Foreskin melanocyte (primary cell): ENCODE measurements at places on chromosomes 4 and X.

- DNase-seq = no peak
Observed at GRCh38 chr4:53551958-53552357, 39.3 kb downstream of the LNX1 start.

GRCh38 chrX:21373637-21374162 lies 518 bp upstream of the CNKSR2 start:
- no peak for DNase-seq

DNA sequence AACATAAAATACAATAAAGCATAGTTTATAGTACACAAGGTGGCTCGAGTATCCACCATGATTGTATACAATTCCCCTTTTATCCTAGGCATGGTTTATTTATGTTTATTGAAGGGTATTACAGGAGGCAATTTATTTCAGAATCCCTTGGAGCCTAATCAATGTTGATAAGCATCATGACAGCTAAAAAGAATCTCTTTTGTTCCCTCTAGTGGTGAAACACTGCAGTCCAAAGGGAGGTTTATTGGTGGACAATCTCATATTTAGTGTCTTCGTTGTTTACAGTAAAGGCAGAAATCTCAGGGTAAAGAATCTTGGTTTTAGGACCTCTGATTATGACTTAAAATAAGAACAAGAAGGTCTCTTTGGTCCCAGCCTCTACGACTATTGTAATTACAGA lies 1712.5 kb downstream of the C4orf33 start:
- DNase-seq = peak; percentile 4

- no peak for DNase-seq
Observed at GRCh38 chr4:38523054-38523453, 140.9 kb upstream of the KLF3 start.

GRCh38 chrX:123184866-123185276 lies 793 bp downstream of the GRIA3 start:
- DNase-seq = peak; percentile 27

DNA sequence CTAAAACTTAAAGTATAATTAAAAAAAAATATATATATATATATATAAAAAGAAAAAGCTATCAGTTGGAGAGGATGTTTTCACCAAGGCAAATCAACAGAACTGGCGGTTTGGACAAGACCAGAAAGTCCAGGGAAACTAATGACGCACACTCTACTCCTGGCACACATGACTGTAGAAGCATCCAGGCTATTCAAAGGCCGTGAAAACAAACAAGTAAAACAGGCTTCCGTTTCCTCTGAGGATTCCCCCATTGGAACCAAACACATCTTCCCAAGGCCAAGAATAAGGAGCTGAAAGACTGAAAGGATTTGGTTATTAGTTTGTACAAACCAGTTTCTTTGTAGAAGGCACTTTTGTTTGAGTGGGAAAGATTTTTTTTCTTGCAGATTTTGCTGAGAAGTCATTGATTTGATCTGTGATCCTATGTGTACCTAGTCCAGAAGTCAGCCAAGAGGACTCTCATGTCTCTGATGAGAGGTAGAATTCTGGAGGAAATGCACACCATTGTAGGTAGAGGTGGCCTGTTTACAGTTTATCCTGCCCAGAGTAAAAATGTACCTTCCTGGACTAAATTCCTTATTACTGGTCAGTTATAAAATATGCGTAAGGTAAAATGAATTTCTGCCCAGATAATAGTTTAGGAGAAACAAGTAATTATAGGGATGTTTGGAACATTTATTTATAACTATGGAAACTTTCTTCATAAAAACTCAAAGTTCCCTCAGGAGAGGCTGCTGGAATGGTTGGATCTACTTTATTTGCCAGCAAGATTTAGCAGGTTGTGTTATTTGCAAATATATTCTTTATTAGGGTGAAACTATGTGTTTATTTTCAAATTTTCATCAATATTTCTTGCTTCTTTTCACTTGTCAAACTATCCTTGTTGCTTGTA lies 66.5 kb downstream of the DMP1 start:
- no peak for DNase-seq

- DNase-seq = no peak
Observed at GRCh38 chr4:5199912-5200311, 148.6 kb downstream of the STK32B start.

DNA sequence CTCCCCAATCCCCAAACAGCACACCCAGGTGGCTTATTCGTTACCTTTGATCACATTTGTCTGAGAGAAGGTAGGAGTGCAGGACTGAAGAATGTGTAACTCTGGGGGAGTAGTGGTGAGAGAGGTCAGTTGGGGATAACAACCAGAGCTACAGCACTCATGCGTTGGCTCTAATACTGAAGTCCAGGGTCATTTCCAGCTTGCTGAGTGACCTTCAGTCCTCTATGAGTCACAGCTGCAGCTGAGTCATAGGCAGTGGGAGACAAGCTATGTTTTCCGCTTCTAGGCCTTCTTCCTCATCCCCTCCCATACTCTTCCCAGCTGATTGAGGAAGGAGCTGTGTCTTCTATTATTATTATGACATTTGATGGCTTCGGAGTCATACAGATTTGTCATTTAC lies 31.6 kb upstream of the CT47C1 start:
- peak; percentile 21 for DNase-seq

DNA sequence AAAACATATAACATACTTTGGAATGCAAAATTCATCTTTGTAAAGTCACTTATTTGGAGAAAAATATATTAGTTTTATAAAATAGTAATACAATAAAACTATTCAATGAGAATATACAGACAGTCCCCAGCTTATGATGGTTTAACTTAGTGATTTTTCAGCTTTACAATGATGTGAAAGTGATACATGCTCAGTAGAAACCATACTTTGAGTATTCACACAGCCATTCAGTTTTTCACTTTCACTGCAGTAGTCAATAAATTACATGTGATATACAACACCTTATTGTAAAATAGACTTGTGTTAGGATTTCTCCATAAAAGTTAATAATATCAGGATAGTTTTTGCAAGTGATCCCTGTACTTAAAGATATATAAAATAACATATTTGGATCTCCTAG lies 436.0 kb downstream of the CENPC start:
- no peak for DNase-seq

- DNase-seq = no peak
Observed at GRCh38 chr4:108941904-108942430, 179.1 kb upstream of the ETNPPL start.

DNA sequence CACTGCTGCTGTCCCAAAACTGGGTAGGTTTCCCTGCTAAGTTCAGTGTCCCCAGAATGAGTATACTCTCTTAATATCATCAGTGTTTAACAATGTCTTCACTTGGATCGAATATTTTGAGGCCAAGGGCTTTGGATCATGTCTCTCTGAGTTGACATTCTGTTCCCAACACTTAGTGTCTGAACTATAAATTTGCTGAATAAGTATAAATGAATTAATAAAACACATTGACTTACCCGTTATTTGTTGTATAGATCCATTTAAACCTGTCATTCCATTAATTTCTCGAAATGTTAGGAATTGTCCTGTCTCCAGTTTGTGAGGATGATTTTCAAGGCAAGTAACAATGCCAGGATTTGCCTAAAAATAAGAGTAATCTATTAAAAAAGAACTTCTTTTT lies 32.6 kb downstream of the UBA6 start:
- no peak for DNase-seq

DNA sequence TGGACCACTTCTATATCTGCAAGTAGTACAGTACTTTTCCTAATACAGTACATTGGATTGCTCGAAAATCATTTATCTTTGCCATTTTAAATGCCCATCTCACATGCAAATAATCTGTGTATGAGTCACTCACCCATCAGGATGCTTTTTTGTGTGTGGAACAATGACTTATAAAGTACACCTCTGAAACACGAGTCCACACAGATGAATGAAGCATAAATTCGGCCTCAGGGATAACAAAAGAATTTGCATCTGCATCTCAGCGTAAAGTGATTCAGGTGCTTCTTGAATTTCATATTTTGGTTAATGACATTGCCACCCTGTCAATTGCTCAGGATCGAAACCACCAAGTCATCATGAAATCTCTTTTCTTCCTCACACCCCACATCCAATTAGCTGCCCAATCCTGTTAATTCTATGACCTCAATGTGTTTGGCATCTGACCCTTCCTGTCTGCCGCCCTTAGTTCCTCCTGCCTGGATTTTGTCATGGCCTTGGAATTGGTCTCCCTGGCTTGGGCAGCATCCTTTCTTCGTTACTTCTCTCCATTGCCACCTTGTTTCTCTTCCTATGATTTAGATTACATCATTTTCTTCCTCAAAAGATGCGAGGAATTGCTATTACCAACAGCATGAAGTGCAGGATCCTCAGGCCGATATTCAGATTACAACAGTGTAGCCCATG lies 161.6 kb upstream of the MID1 start:
- no peak for DNase-seq

- no peak for DNase-seq
Observed at GRCh38 chrX:48794911-48795515, 6.9 kb upstream of the HDAC6 start.

DNA sequence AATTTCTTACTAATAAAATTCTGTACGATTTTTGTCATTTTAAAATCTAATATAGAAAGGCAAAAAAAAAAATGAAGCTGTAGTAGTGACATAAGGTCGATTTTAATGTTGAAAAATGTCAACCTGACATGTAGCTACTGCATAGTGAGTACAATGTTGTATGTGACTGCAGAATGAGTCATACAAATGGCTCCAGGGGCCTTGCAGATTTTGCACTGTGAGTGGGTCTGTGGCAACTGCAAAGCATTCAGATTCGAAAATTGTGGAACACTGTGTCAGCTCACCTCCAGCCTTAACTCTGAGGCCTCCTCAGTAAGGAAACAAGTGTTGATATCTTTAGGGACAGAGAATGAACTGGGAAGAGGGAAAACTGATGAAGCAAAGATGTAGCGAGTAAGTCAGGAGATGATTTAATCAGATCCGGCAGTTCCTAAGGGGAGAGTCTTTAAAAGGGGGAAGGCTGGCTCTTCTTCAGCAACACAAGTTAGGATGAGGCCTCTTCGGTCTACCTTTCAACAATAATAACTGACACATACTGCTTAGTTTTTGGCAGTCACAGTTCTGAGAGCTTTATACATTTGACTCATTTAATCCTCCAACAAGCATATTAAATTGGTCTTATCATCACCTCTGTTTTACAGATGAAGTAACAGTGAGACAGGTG lies 24.9 kb downstream of the TKTL2 start:
- peak; percentile 46 for DNase-seq

DNA sequence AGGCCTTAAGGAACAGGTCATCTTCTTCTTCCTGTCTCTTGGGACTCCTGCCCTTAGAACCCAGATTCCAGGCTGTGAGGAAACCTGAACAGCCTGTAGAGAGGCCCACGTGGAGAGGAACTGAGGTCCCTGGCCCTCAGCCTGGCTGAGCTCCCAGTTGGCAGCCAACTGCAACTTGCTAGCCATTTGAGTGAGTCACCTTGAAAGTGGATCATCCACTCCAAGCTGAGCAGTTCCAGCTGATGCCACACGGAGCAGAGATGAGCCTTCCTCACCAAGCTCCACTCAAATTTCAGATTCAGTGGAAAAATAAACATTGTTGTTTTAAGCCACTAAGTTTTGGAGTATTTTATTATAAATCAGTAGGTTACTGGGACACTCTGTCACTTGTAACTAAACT lies 392.5 kb downstream of the BCOR start:
- no peak for DNase-seq

GRCh38 chrX:25022499-25023325 lies 6.9 kb upstream of the ARX start:
- no peak for DNase-seq

- DNase-seq = no peak
Observed at GRCh38 chrX:11298600-11298999, 5.4 kb downstream of the AMELX start.

- DNase-seq = no peak
Observed at GRCh38 chrX:38342853-38343778, 9.3 kb upstream of the OTC start.

DNA sequence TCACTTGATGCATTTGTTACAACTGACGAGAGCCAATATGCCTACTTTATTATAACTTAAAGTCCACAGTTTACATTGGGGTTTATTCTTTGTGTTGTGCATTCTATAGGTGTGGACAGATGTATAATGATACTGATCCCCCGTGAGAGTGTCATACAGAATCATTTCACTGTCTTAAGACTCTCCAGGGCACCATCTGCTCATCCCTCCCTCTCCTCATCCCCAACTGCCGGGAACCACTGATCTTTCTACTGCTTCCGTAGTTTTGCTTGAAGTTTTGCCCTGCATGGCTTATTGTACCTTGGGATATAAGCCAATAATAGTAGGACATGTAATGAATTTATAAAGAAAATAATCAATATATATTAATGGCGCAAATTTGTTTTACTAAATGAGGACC lies 137.8 kb upstream of the MSX1 start:
- DNase-seq = no peak

GRCh38 chrX:55742649-55743048 lies 25.1 kb downstream of the RRAGB start:
- DNase-seq = no peak

DNA sequence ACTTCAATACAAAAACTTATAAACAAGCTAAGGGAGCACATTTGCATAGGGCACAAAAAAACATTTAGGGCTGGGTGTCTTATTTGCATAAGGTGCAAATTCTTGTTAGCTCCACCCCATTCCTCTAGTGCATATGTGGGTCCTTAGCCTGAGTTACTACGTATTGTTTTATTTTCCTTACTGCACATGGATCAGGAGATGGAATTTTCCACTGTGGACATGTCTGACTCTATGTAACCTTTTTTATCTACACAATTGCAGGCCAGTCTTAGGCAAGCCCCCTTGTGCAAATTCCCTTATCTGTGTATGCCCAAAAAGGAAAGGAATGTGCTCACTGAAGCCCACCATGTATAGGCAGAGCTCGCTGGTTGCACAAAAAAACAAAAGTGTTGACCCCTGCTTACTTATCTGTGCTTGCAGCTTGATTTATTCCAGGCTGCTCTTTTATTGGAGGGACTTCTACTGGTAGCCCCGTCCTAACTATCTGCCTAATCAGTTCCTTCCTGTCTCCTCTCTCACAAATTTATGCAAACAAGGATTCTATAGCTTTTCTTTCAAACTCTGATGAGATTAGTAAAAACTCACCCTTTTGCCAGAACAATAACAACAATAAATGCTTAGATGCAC lies 359.0 kb upstream of the MAGEB16 start:
- DNase-seq = no peak

- no peak for DNase-seq
Observed at GRCh38 chr4:3037957-3038461, 36.3 kb downstream of the HTT-AS start.

- no peak for DNase-seq
Observed at GRCh38 chrX:12894074-12895030, 12.1 kb upstream of the TLR8 start.

- DNase-seq = no peak
Observed at GRCh38 chr4:18242919-18243693, 221.6 kb upstream of the LCORL start.

DNA sequence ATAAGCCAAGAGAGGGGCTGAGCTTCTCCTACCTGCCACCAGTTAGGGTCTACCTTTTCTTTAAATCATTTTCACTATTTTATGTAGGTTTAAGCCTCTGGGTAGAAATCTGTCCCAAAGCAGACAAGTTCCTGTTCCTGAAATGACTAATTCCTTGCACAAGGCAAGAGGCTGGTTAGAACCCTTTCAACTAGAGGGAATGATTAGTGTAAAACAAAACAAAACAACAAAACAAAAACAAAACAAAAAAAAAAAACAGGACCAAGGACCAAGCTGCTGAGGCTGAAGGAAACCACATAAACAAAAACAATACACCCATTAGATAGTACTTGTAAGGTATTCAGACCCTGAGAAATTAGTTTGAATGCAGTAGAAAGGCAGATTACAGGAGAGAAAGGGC lies 62.7 kb downstream of the MAML3 start:
- no peak for DNase-seq
